ENCODE measurements at places on chromosomes 16 and 17.
A peak's percentile ranks its signal among the peaks of the same experiment; 100 is the strongest.

DNA sequence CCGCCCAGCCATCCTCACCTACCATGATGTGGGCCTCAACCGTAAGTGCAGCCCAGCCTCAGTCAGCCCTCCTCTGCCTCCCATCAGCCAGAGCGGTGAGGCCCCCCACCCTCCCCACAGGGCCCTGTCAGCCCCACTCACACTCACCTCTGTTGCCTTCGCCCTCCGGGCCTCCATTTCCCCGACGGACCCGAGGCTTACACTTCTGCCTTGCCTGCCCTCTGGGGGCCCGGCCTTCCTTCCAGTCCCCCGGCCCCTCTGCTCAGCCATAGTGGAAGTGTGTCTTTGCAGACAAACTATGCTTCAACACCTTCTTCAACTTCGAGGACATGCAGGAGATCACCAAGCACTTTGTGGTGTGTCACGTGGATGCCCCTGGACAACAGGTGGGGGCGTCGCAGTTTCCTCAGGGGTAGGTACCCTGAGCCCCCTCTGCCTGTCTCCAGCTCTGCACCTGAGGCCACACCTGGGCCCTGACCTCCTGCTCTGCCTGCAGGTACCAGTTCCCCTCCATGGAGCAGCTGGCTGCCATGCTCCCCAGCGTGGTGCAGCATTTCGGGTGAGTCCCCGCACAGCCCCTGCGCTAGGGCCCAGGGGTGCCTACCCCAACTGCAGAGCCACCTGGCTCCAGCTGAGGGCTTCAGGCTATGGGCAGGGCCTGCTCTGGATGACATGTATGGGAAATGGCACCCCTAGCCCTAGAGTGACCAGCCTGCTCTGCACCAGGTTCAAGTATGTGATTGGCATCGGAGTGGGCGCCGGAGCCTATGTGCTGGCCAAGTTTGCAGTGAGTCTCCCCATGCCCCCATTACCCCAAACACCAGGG lies 4.1 kb downstream of the NDRG4 start:
- no peak for DNase-seq

- DNase-seq = no peak
These were observed 9.1 kb downstream of the TIMM22 start for GRCh38 chr17:1006054-1006453.

DNA sequence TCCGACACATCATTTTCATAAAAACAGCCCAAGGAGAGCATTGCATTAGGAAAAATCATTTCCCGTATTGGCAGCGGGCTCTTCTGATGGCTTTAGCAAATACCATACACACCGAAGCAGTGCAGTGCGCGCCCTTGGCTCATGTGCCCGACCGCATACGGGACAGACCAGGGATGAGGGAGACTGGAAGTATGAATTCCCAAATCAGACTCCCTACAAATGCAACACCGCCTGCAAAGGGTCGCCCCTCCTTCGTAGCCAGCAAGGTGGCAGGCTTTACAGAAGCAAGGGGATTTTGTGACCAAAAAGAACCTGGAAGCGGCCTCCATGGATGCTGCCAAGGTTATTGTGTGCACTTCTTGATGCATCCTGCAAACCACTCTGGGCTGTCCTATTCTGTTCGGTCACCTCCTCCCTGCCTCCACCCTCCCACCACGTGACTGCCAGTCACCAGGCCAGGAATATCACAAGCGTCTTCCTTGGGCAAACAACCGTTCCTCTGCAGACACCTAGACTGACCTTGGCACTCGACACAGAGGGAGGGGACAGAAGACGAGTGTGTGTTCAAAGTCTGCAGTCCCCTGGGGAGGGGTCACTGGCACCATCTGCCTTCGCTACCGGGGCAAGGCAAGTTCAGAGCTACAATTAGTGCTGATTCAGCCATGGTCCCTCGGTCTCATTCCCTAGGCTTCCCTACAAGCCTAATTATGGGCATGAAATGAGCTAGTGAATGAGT lies 460.4 kb downstream of the SLC39A11 start:
- no peak for DNase-seq

- no peak for DNase-seq
These were observed 559.2 kb downstream of the KCNJ18 start for GRCh38 chr17:22251498-22251897.

- DNase-seq = no peak
These were observed 18.5 kb downstream of the ARL4D start for GRCh38 chr17:43416998-43417890.

DNA sequence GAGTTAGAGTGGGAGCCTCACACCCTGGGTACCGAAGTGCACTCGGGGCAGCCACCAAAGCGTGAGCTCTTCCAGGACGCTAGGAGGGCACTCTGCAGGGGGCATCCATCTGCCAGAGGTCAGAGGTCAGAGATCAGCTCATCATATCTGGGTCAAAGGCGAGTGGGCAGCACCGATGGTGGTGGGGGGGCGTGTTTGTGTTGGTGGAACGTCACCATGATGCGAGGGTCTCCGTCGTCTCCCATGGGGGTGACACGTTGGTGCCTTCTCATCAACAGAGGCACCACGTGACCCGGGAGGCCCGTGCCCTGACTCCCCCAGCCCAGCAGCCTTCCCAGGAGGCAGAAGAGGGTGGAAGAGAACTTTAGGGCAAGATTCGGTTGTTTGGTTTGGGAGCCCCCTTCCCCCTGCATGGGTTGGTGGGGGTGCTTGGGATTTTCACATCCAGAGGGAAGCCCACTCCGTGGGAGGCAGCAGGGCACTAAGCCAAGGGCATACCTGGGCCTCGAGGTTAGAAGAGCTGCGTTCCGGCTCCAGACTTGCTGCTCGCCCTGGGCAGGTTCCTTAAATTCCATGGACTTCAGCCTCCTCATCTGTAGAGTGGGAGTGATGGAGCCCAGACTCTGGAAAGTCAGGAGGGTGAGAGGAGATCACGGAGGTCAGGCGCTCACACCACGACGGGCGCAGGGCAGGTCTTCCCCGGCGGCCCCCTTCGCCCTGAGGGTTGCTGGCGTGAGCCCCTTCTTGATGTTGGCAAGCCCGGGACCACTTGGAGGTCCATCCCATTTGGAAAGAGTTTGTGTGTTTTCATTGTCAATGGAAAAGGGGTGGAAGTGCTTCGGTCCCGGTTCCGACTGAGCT lies 14.0 kb downstream of the CRISPLD2 start:
- DNase-seq = no peak

GRCh38 chr17:2056206-2057174 lies 1.6 kb downstream of the HIC1 start:
- DNase-seq = peak; percentile 47

DNA sequence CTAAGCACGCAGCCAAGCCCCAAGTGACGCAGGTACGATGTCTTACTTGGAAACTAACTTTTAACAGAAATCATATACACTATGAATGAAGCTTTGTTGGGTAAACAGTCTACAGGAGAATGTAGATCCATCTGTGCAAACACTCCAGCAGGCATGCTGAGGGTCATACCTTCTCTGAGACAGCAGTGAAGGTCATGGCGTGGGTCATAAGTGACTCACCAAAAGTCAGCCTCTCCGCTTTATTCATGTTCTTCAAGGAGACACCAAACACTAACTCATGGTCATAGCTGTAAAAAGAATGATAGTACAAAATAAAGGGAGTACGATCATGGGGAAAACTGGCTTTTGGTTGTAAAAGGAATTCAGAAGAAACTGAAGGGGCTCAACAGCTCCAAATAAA lies 20.6 kb downstream of the BLMH start:
- DNase-seq = no peak

GRCh38 chr17:50062293-50063243 lies 6.7 kb downstream of the ITGA3 start:
- no peak for DNase-seq

Measured in stimulated activated CD4-positive, alpha-beta T cell treated with anti-CD3 and anti-CD28 coated beads, TNF-alpha, amount 100 ng/mL, for 24 hours (primary cell).